ENCODE measurements at places on chromosomes 11 and 22. TPM values are rescaled to one million over a fixed set of nuclear protein-coding genes. Genes with fewer than 3 reads are reported as not detected.
A peak's percentile ranks its signal among the peaks of the same experiment; 100 is the strongest.

GRCh38 chr22:22210375-22210774 lies 34.2 kb upstream of the VPREB1 start:
- H3K4me1 ChIP-seq, result no peaks in the 10 kb centered on the region
- peaks cover 7% of the 10 kb centered on the region for H3K27me3 ChIP-seq

C11orf91 gene
- not detected for total RNA-seq

HTR3A gene
- total RNA-seq, result not detected

DNA sequence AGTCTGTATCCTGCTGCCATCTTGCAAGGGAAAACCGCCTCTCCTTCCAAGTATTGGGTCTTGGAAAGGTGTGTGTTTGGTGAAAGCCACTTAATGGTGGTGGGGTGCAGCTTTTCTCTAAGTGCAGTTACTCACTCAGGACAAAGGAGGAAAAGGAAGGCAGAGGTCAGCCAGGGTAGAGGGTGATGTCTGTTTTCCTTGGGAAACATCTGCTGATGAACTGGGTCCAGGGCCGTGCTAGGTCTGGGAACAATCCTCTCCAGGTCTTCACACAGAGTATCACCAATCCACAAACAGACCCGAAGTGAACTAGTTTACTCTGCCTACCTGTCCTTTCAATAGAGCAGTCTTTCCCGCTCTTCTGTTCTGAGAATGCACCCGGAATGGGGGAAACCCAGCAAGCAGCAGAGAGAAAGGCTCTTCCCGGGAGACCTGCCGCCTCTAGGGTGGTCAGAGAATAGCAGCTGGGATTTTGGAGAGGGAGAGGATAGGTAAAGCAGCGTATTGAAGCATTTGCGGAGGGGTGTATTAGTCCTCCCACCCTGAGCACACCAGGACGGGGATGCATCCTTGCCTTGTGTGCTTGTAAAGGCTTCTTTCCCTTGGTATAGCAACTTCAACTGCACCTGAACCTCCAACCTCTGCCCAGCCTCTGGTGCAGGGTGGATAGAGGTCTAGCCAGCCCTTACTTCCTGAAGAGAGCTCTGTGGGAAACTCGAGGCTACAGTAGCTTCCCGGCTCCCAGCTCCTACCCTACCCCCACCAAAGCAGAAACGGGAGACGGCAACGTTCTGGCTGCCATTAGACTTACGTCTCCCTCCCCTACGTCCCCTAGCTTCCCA lies 20.7 kb downstream of the LHFPL7 start:
- no peaks in the 10 kb centered on the region for H3K4me1 ChIP-seq
- H3K36me3 ChIP-seq, result no peaks in the 10 kb centered on the region
- no peaks in the 10 kb centered on the region for H3K27me3 ChIP-seq
- no peak for DNase-seq

GRCh38 chr22:39776295-39777009 lies 117.1 kb downstream of the ENTHD1 start:
- DNase-seq, result no peak
- no peaks in the 10 kb centered on the region for H3K36me3 ChIP-seq
- H3K4me1 ChIP-seq, result no peaks in the 10 kb centered on the region
- H3K27me3 ChIP-seq, result no peaks in the 10 kb centered on the region
- H3K27ac ChIP-seq, result no peak overlapping the region

USH1C gene
- 0.14 TPM for total RNA-seq

- no peaks in the 10 kb centered on the region for H3K36me3 ChIP-seq
- H3K4me3 ChIP-seq, result peak overlapping the region; percentile 73
- H3K4me1 ChIP-seq, result peaks cover 13% of the 10 kb centered on the region
- no peaks in the 10 kb centered on the region for H3K27me3 ChIP-seq
- no peak for DNase-seq
Measured at GRCh38 chr22:19715188-19715930, 1.1 kb downstream of the SEPTIN5 start.

PLAAT2 gene
- total RNA-seq, result not detected

LUZP2 gene
- 20.8 TPM for total RNA-seq

UBE2L6 gene
- 83.2 TPM for total RNA-seq

DNA sequence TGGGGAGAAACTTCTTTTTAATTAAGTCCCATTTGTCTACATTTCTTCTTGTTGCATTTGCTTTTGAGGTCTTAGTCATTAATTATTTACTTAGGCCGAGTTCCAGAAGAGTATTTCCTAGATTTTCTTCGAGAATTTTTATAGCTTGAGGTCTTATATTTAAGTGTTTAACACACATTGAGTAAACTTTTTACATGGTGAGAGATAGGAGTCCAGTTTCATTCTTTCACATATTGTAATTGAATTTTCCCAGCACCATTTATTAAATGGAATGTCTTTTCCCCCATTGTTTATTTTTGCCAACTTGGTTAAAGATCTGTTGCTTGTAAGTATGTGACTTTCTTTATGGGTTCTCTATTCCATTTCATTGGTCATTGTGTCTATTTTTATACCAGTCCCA lies 1344.0 kb upstream of the RAG2 start:
- no peaks in the 10 kb centered on the region for H3K36me3 ChIP-seq
- no peak overlapping the region for H3K27ac ChIP-seq
- no peak for DNase-seq
- H3K4me1 ChIP-seq, result no peaks in the 10 kb centered on the region

LDLRAD3 gene
- total RNA-seq, result 10.4 TPM

- H3K27me3 ChIP-seq, result no peaks in the 10 kb centered on the region
- H3K4me3 ChIP-seq, result no peak overlapping the region
- peak; percentile 79 for DNase-seq
- peak overlapping the region; percentile 59 for H3K27ac ChIP-seq
- H3K36me3 ChIP-seq, result no peaks in the 10 kb centered on the region
Measured at GRCh38 chr11:66883016-66883965, 26.4 kb downstream of the LRFN4 start.

FGF3 gene
- total RNA-seq, result not detected

- peaks cover 7% of the 10 kb centered on the region for H3K4me1 ChIP-seq
- H3K4me3 ChIP-seq, result no peak overlapping the region
- no peak for DNase-seq
- H3K36me3 ChIP-seq, result no peaks in the 10 kb centered on the region
- H3K27ac ChIP-seq, result no peak overlapping the region
Measured at GRCh38 chr11:111633756-111634362, 31.6 kb downstream of the SIK2 start.

SLC7A4 gene
- total RNA-seq, result 1.8 TPM
